Left ventricle myocardium inferior (tissue), 1 donor: ENCODE measurements at places on chromosomes 3 and 15.

DNA sequence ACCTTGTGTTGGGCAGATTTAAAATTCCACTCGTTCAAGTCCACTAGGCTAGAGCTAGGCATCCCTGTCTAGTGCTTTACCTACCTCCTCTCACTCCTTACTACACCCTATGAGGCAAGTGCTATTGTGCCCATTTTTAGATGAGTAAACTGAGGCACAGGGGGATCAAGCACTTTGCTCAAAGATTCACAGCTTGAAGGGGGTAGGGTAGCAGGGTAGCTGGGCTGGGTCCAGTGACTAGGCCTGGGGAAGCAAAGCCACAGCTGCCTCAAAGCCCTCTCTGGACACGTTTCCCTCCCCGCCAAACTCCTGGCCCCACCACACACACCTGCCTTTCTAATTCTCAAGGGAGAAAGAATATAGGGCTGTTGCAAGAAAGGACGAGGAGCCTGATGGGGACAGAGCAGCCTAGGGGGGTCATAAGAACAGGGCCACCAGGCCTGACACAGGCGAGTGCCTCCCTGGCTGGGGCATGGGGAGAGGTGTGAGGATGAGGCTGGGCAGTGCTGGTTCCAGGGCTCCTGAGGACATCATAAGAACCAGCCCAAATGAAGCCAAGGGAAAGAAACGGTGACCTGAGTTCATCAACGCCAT, 34.8 kb upstream of the SFMBT1 start:
- no peak for DNase-seq

- no peak for DNase-seq
Observed at GRCh38 chr3:70488816-70489215, 176.4 kb upstream of the MDFIC2 start.

GRCh38 chr3:58999134-58999773, 50.6 kb downstream of the CFAP20DC start:
- DNase-seq = no peak

DNA sequence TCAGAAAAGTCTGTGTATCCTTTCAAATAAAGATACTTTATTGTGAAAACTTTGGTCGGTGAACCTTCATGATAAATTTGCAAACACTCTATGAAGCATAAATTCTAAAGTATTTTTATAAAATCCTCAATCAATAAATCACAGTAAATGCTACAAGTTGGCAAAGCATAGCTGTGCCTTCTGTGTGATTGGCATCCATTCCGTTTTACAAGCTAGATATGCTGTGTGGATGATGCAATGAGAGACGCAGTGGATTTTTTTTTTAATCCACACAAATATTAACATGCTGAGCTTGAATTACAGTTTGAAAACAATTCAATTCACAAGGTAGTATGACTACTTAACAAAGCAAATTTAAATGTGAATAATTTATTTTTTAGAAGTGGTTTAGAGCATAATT, 937.2 kb downstream of the ZPLD1 start:
- no peak for DNase-seq

- DNase-seq = no peak
Observed at GRCh38 chr3:38730281-38730680, 80.8 kb upstream of the SCN5A start.

GRCh38 chr3:105284876-105285275, 81.8 kb upstream of the ALCAM start:
- DNase-seq = no peak

- no peak for DNase-seq
Observed at GRCh38 chr3:71064291-71064955, 519.1 kb downstream of the FOXP1 start.

GRCh38 chr3:13072239-13072599, 1.0 kb downstream of the IQSEC1 start:
- peak; percentile 77 for DNase-seq

GRCh38 chr3:124584552-124585391, 145.5 kb upstream of the UMPS start:
- DNase-seq = peak; percentile 84

- DNase-seq = no peak
Observed at GRCh38 chr15:44231842-44232241, 36.8 kb upstream of the FRMD5 start.

GRCh38 chr15:25784876-25785640, 78.1 kb downstream of the ATP10A start:
- no peak for DNase-seq

GRCh38 chr3:73510334-73510733, 114.4 kb downstream of the PDZRN3 start:
- DNase-seq = no peak

- DNase-seq = no peak
Observed at GRCh38 chr3:160616716-160617115, 51.3 kb upstream of the KPNA4 start.

- no peak for DNase-seq
Observed at GRCh38 chr3:166052440-166052839, 215.2 kb upstream of the BCHE start.

DNA sequence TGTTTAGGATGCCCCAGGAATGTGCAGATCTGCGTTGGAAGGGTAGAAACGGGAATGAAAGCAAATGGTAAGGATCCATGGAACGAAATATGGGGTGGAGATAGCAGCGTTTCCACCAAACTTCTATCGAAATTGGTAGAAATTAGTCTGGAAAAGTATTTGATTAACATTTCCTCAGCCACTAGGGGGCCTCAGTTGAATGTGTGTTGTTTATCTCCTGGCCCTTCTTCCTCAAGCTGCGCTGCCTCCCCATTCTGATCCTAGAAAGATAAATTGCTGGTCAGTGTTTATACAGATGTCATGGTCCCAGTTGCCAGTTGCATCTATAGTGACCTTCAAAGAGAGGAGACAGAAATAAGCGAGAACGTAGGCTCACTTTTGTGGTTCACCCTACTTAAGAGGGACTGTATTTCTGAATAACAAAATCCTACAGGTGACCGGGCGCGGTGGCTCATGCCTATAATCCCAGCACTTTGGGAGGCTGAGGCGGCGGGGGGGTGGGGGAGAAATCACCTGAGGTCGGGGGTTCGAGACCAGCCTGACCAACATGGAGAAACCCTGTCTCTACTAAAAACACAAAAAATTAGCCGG, 457.1 kb downstream of the SQOR start:
- no peak for DNase-seq

GRCh38 chr3:10319804-10320203, 1.1 kb downstream of the SEC13 start:
- DNase-seq = no peak
